Eye (tissue), 1 donor: ENCODE measurements at places on chromosomes 5 and 9.

GRCh38 chr5:179585941-179586401 lies 35.6 kb downstream of the RUFY1 start:
- DNase-seq = peak; percentile 62

DNA sequence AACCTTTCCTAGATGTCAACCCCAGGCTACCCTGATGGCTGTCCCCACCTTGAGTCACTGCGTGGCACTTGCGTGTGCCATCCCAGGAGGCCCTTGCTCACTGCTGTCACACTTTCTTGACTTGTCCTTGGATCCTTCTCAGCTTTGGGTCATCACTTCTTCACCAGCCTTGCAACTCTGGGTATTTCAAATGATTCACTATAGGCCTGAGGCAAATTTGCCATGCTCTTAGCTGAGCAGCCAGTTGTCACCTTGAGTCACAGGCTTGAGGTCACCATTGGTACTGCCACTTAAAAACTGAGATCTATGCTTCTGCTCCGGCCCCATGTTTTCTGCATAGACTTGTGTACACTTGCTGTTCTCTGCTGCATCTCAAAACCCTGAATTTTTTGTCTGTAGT lies 84.7 kb downstream of the BASP1 start:
- no peak for DNase-seq

GRCh38 chr9:86349271-86349670 lies 4.9 kb downstream of the TUT7 start:
- no peak for DNase-seq

DNA sequence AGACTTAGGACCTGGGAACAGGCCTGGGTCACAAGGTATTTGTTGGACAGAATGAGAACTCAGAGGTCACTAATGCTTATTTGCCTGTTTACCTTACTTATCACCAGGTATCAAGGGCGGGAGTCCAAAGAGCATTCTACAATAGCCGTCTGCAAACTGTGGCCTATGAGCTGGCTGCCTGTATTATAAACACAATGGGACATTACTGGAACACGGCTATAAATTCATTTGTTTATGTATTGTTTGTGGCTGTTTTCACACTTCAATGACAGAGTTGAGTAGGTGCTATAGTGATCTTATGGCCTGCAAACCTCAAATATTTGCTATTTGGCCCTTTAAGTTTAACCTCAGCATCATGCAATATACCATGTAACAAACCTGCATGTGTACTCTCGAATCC lies 76.6 kb upstream of the ASTN2 start:
- no peak for DNase-seq

DNA sequence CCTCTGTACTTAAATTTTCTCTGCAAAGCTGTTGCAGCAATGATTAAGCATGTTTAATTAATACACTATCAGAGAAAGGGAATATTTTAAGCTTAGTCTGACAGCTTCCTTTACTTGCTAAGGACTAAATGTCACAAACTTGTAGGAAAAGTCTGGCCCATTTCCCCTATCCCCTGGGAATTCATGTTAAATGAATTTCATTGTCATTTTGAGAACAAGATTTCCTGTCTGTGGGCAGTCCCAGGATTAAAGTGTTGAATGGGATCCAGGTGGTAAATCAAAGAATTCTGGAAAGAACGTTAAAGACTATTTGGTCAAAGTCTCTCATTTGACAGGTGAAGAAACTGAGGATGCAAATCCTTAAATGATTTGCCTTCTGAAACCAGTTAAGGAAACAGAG lies 214.8 kb downstream of the MPDZ start:
- no peak for DNase-seq

DNA sequence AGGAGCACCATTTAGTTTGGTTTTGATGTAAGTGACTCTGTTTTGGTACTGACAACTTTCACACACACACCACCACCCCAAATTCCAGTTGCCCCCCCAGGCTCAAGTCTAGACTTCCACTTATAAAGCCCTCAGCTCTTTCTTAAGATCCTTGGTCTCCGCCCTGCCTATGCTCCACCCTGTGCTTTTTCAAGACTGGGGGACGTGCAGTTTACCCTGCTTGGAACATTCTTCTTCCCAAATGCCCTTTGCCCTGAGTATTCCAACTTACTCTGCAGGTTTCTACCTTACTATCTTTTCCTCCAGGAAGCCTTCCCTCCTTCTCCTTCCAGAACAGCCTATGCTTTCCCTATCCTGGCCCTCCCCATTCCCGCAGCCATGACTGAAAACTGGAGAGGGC lies 1.5 kb upstream of the TRIM14 start:
- no peak for DNase-seq

- no peak for DNase-seq
Measured at GRCh38 chr5:143737062-143737461, 74.9 kb upstream of the HMHB1 start.

GRCh38 chr5:135576075-135576599 lies 2.7 kb downstream of the CXCL14 start:
- DNase-seq = no peak

DNA sequence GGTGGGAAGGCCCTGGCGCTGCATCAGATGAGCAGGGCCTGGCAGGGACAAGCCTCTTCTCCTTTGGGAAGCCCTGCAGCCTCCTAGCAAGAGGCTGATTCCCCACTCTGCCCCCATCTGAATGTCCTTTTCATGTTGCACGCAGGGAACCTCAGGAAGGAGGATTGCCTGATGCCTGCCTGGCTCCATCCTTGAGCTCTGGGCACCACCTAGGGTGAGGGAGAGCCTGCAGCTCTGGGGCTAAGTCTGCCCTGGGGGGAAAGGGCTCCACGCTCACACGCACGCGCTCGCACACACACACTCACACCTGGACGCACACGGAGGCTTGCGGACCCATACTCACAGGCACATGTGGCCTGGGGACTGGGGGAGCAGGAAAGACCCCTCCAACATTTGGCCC lies 86.6 kb downstream of the LMX1B start:
- DNase-seq = no peak

- no peak for DNase-seq
Measured at GRCh38 chr5:76190356-76190755, 107.2 kb downstream of the SV2C start.

DNA sequence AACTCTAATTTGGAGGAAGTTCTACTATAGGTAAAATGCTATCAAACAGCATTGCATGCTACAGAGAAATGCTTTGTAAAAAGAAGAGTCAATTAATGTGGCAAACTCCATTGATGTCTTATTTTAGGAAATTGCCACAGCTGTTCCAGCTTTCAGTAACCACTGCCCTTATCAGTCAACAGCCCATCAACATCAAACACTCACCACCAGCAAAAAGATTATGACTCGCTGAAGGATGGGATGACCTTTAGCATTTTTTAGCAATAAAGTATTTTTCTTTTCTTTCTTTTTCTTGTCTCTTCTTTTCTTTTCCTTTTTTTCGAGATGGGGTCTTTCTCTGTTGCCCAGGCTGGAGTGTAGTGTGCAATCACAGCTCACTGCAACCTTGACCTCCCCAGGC lies 26.0 kb downstream of the CRHBP start:
- DNase-seq = no peak

- DNase-seq = peak; percentile 71
Measured at GRCh38 chr5:1931604-1932231, 49.0 kb upstream of the IRX4 start.

DNA sequence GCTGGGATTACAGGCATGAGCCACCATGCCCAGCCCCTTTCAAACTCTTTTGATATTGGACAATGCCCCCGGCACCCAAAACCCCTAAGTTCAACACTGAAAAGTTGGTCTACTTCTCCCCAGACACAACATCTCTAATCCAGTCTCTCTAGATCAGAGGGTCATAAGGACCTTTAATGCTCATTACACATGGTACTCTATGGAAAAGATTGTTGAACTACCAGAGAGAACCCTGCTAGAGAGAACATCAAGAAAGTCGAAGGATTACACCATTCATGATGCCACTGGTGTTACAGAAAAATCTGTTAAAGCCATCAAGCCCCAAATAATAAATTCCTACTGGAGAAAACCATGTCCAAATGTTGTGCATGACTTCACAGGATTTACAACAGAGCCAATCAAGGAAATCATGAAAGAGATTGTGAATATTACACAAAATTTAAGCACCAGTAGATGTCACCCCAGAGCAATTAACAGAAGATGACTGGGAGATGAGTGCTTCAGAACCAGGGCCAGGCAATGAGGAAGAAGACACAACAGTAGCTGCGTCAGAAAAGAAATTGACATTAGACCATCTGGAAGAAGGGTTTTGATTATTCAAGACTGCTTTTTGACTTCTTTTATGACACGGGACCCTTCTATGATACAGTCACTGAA lies 28.3 kb upstream of the NIPAL4 start:
- DNase-seq = peak; percentile 84

- no peak for DNase-seq
Measured at GRCh38 chr5:78235289-78235688, 59.2 kb downstream of the AP3B1 start.

DNA sequence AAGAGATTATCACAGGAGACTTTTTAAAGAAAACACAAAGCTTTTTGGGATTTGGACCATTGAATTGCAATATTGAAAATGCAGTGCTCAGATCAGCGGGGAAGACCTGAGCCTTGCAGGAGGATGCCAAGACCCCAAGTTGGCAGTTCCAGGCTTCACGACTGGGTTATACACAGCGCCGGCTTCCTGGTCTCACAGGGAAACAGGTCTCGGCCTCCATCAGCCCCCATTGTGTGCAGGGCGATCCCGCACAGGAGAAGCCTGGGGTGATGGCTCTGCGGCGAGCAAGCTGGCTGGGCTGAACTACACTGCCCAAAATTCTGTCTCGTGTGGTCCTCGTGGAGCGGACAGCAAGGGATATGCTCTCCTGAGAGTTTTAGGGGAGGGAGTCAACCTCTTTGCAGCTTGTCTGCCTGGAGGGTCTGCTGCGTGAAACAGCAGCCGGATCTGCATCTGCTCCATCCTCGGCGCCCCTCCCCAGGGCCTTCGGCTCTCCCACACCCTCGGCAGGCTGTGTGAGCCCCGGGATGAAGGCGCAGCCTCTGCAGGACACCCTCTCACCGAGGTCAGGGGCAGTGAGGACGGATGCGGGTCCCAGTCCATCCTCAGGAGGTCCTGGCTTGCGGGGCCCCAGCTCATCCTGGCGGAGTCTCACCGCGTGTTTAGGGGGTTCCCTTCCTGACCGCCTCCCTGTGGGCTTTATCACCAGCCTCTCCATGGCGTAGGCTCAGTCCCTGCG lies 60.6 kb downstream of the NSUN2 start:
- no peak for DNase-seq

- no peak for DNase-seq
Measured at GRCh38 chr5:21419383-21419782, 1431.4 kb upstream of the CDH18 start.

DNA sequence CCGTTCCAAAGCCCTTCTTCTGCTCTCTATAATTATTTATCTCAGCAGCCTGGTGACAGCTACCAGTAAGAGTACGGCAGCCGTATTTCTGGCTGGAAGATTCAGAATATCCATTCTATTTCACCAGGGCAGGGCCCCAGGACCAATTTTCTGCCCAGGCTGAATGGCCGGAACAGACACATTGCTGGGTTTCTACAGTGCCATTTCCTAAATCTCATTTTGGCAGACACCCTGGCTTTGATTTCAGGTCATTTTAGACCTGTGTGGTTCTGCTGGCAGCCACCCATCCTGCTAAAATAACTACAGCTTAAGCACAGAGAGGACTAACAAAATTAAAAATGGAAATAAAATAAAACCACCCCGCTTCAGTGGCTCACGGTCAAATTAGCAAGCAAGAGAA lies 95.0 kb downstream of the CRB2 start:
- no peak for DNase-seq

DNA sequence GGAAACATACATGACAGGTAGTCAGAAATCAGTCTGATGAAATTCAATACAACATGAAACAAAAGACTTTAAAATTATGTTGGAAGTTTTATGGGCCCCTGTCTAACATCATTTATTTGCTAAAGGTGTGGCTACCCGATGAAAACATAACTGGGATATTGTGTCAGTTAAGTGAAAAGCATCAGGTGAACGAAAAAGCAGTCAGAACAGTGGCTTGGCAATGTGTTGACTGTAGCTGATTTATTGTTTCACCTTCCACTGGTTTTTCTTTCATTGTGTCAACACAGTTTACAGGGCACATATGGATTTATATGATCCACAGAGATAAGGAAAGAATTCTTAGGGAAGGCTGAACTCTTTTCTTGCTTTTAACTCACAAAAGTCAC lies 429.6 kb upstream of the ZNF608 start:
- DNase-seq = no peak

DNA sequence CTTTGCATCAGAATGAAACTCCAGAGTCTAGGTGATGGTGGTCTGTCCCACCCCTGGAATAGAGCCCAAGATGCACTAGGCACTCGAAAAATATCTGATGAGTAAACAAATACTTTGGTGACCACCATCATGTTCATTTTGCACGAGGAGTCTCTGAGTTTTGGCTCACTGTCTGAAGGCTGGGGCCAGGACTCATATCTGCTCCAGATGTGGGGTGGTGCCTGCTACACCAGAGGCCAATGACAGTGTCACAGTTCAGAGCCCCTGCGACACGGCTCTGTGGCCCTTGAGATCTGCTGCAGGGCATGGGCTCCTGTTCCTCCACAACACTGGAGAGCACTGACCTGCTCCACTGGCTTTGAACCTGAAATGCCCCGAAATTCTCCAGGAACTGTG lies 164.6 kb downstream of the ROR2 start:
- DNase-seq = no peak

GRCh38 chr5:71573591-71573990 lies 13.5 kb upstream of the MCCC2 start:
- no peak for DNase-seq

GRCh38 chr5:74576941-74577456 lies 63.5 kb downstream of the ENC1 start:
- DNase-seq = no peak

DNA sequence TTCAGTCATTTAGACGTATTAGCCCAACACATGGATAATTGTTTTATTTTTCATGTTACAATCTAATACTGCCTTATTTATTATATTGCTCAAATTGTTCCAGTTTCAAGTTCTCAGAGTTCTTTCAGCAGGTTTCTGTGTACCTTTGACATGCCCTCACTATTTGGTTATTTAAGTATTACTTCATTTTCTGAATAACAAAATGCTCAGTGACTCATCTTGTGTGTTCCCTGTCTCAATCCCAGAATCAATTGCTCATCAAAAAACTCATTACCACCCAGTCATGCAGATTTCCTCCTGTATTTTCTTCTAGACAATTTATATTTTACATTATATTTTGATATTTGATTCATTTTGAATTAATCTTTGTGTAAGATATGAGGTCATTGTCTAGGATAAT lies 562.6 kb downstream of the ANXA1 start:
- no peak for DNase-seq

GRCh38 chr5:57843059-57843367 lies 360.4 kb upstream of the ACTBL2 start:
- no peak for DNase-seq

- DNase-seq = no peak
Measured at GRCh38 chr5:133391354-133392136, 220.8 kb downstream of the FSTL4 start.

GRCh38 chr5:116025866-116026265 lies 6.4 kb upstream of the ARL14EPL start:
- DNase-seq = no peak

GRCh38 chr9:136900988-136901515 lies 14.7 kb downstream of the TRAF2 start:
- no peak for DNase-seq

DNA sequence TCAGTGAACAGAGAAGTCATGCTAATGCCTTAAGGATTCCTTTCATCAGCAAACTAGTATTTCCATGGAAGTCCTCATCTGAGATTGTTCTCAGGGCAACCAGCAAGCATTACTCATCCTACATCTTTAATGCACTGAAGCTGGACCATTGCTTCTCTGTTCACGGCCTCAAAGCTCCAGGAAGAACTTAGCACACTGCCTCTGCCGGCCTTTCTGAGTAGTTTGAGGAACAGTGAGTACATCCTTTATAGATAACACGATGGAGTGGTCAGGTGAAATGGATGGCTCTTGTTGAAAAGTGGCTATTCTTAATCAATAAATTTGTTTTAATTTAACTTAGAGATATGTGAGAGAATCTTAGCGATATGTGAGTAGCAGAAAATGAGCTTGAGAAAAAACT lies 35.8 kb downstream of the MEGF10 start:
- no peak for DNase-seq
